ENCODE measurements at places on chromosomes 2 and 18.

DNA sequence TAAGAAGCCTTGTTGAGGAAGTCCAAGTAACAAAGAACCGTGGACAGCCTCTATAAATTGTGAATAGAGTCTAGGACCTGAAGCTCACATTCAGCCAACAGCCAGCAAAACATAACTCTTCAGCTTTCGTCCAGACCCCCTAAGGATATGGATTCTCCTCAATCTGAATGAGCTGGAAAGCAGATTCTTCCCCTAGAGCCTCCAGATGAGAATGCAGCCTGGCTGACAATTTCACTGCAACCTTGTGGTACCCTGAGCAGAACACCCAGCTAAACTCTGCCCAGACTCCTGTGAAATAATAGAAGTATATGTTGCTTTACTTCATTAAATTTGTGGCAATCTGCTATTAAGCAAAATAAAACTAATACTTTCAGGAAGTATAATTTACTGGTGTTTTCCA lies 483.5 kb upstream of the SLC8A1 start:
- no peak for DNase-seq

- DNase-seq: peak; percentile 70
Observed at GRCh38 chr18:49178736-49179135, 228.0 kb upstream of the SMAD7 start.

DNA sequence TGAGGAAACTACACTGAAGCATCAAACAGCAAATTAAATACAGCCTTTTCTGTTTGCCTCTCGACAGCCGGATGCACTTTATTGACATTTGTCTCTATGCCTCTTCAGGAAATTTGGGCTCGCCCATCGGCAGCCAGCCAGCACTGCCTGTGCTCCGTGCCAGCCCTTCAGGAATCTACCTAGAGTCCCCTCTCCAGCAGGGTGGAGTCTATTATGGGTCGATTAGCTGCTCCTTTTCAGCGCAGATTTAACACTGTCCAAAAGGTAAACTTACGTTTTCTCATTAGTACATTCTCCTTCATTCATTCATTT lies 91.5 kb downstream of the MYCN start:
- DNase-seq: no peak

GRCh38 chr2:1869987-1870386 lies 125.7 kb upstream of the PXDN start:
- no peak for DNase-seq

GRCh38 chr2:236086971-236087465 lies 81.2 kb downstream of the GBX2 start:
- no peak for DNase-seq

- DNase-seq: no peak
Observed at GRCh38 chr2:240983996-240984498, 14.4 kb upstream of the SNED1 start.

DNA sequence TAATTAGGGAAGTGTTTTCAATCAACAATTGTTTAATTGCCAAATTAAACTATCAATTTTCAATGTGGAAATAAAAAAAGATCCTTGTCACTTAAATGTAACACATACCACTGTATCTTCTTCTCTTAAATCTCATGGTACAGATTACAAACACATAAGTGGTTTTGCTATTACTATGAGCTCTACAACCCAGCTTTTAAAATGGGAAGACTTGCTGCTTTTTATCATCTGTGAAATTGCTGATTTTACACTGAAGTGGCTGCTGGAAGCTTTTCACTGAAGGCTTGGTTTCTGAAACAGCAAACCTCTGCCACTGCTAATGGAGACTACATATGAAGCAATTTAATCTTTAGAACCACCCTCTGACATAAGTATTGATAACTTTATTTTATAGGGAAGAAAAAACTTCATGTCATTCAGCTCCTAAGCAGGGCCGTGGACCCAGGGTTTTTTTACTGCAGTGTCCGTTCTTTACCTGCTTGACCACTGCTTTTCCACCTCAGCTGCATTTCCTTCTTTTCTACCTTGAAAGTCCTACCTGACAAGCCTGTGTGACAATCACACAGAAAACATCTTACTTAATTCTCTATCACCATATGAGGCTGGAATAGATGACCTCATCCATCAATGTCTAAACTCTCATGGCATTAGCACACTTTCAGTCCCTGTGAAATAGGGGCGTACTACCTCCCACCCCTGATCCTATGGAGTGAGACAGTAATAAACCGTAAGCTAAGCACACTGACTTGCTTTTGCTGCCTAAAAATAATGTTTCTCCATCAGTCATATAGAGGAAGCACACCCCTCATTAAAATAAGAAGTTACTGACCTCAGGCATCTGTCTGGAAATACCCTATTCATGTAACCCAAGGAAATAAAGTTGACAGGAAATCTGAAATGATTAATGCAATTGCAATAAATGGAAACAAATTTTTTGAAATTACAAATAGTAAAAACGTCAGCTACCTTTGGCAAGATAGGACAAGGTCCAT lies 19.2 kb upstream of the SLC8A1 start:
- no peak for DNase-seq

DNA sequence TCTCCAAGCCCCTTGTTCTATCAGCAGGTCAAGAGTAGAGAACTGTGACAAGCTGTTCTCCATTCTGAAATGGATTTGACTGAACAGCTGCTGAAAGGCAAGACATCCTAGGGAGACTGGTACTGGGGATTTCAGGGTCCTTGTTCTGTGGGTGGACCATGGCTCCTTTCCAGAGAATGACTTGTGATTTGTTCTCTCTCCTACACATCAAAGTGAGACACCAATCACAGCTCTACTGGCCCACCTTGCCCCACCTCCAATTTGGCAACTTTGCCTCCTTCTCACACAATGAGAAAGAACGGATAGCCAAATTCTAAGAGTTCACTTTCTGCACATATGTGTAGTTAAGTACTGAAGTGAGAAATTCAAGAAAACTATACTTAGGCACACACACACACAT lies 67.4 kb downstream of the BCL11A start:
- no peak for DNase-seq

DNA sequence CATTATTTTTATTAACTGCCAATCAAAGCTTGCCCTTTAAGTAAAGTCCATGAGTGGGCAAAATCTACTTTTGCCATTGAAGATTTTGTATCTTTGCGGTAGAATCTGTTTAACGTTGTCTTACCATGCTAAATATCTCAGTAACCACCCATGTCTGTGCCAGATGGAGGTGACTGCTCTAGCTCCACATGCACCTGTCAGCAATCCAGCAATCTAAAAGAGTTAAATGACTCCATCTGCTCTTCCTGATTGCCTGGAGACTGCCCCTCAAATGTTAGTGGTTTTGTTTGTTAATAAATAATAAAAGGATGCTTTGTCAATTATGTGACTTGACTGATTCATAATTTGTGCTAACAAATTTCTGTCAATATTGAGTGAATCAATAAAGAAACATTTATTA lies 141.7 kb downstream of the RBM43 start:
- no peak for DNase-seq

GRCh38 chr2:47022186-47022765 lies 106.7 kb upstream of the MCFD2 start:
- DNase-seq: no peak

- DNase-seq: no peak
Observed at GRCh38 chr2:141200191-141200590, 930.6 kb downstream of the LRP1B start.

DNA sequence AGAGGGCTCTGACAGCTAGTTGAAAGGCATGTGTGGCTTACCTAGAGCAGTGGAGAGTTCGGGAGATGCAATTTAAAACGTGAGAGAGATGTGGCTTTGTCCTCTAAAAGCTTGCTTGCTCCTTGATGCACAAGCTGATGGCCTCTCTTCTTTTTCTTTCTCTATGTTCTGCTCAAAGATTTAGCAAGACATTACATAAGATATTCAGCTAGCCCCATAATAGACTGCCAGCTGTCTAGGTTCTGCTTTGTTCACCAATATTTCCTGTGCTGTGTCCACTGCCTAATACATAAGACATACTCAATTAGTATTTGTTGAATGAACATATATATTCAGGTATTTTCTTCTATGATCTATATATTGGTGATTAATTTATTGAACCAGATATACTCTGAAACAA lies 31.1 kb downstream of the SPATS2L start:
- DNase-seq: no peak

GRCh38 chr2:101387151-101387834 lies at the start of gene CREG2:
CREG2 (minus strand) TSS chr2:101387503; CDS start chr2:101387457, 46 bp downstream.
- DNase-seq: peak; percentile 74

- DNase-seq: no peak
Observed at GRCh38 chr2:57373530-57373929, 673.1 kb upstream of the VRK2 start.

DNA sequence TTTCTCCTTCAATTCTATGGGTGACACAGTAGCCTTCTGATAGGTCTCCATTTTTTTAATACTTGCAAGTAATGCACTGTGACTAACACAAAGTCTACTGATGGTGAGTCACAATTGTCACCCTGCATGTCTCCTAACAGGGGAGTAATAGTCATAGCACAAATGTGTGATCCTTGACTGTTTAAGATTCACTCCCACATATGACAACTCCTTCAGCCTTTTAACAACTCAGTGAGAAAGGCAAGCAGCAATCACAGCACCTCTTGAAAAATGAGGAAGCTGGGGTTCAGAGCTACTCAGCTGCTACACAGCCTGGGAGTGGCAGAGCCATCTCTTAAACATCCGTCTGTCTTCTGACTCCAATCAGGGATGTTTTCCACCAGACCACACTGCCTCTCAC lies 63.8 kb downstream of the EHD3 start:
- no peak for DNase-seq

DNA sequence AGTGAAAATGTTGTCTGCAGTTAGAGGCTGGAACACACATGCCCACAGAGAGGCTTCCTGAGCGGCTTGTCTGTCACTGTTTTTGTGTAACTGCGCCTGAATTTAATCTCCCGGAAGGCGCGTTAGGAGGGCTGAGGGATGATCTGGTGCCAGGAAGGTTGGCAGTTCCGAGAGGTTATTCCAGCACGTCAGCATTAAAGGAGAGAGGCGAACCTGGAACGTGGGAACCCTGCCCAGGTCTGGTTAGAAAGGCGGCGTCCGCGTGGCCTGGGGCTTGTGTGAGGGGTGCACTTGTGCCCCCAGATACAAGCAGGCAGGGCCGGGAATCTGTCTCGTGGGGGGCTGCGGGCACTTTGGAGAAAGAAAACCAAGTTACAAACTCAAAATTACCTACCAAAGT lies 75.3 kb downstream of the NFATC1 start:
- DNase-seq: no peak

DNA sequence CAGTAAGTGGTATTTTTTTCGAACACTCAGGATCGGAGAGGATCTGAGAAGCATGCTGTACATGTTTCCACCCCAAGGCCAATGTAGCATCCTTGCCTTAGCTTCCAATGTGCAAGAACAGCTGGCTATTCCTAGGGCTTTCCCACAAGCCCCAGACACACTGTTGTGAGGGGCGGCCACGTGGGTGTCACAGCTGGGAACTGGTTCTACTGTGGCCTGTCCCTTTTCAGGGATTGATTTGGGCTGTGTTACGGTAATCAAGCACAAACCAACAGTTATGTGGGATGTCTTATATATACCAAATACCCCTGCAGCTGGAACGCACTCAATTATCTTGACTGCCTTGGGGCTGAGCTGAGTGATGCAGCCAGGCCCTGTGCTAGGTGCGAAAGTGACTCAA lies 116.3 kb upstream of the CXCR4 start:
- DNase-seq: no peak

GRCh38 chr2:168087401-168087800 lies 160.0 kb downstream of the STK39 start:
- no peak for DNase-seq

DNA sequence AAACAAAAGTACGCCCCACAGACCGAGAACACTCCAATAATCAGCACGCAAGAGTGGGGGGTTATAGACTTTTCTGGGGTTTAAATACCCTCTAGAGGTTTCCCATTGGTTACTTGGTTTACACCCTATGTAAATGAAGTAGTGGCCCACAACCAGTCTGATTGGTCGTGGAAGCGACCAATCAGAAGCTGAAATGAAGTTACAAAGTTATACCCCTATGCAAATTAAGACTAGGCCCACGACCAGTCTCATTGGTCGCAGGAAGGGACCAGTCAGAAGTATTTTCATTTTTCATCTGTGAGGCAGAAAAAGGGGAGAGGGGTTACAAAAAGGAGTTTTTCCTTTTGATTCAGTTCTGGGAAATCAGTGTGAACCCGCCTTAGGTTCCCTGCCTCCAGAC lies 55.3 kb upstream of the YWHAQ start:
- DNase-seq: no peak

DNA sequence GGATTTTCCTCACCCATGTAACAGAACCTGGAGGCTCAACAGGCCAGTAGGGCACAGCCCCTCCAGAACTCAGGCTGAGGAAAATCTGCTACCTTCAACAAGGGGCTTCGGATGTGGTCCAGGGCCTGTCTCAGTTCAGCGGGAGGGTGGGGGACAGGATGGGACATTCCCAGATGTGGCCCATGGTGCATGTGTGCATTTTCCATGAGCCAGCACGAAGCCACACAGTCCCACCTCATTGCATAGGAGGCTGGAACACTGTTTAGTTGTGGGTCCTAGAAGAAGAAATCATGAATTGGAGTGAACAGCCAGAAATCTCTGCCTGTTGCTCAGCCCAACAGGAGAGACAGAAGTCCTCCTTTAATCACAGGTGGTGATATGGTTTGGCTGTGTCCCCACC lies 469.6 kb upstream of the MYT1L start:
- DNase-seq: no peak

GRCh38 chr2:162928356-162928755 lies 89.8 kb upstream of the KCNH7 start:
- DNase-seq: no peak

DNA sequence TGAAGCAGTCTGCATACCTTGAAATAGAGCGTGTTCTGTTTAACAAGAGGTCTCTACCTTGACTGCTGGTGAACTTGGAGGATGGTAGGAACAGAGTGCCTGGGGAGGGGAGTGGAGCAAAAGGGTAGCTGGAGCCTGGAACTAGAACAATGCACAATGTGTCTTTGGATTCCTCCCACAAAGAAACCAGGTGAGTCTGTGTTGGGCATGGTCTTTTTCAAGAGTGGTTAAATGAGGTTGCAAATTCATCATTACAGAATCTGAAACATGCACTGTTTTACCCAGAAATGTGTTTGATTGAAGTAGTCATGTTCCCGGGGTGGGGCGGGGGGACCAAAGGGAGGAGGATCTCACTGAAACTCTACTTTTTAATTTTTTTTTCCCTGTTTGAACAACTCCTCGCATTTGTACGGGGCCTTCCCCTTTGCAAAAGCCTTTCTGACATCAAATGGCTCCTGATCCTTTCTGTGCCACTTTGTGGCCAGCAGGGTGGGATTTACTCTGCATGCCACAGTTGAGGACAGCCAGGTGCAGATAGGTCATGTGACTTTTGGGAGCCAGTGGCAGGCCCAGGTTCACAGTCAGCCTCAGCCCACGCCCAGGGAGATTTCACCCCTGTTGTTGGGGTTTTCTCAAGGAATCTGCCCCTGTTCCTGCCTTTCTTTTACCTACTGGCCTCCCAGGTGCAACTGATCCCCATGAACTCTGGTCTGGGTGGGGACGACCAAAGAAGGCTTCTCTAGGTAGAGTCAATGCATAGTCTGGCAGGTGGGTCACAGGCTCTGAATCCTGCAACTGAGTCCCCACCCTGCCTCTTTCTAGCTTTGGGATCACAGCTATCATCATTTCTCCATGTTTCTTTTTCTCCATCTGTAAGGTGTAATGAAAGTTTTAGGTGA lies 28.2 kb downstream of the MYCN start:
- no peak for DNase-seq

GRCh38 chr2:98607104-98607503 lies 1.2 kb downstream of the COA5 start:
- DNase-seq: no peak

- no peak for DNase-seq
Observed at GRCh38 chr2:40004336-40004735, 225.3 kb upstream of the THUMPD2 start.

GRCh38 chr18:13191031-13191430 lies 27.5 kb upstream of the LDLRAD4 start:
- no peak for DNase-seq
